ENCODE measurements at places on chromosomes 7 and 10.

DNA sequence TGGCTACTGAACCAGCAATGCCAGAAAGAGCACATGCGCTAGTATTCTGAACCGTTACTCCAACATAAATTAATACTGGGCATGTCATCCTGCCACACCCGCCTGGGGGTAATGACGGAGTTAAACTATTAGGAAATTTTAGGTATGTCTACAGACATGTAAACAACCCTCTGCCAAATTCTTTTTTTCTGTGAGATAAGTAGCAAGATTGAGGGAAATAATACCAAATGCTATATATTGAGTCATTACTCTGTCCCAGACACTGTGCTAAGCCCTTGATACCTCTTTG lies 7.4 kb downstream of the LSMEM1 start:
- no peak for DNase-seq

GRCh38 chr10:62248465-62248864 lies 20.2 kb downstream of the RTKN2 start:
- DNase-seq, result no peak

- DNase-seq, result no peak
Observed at GRCh38 chr7:44754802-44755697, 6.4 kb downstream of the ZMIZ2 start.

DNA sequence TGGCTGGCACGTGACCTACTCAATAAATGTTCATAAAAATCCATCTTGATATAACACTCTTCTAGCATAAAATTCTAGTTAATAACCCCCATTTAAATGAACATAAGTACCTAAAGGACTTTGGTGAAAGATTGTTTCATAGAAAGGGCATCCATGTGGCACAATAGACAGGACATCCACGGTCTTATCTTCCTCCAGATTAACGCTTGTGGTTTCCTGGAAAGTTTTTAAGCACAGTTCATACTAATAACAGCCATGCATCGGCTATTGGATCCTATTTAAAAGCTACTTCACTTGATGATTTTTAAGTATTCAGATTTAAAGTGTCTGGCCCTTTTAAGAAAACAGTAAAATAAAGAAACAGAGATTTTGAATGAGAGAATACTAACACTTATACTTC lies 288.3 kb downstream of the AHR start:
- no peak for DNase-seq

GRCh38 chr10:28242555-28243204 lies 60.2 kb downstream of the MPP7 start:
- no peak for DNase-seq

DNA sequence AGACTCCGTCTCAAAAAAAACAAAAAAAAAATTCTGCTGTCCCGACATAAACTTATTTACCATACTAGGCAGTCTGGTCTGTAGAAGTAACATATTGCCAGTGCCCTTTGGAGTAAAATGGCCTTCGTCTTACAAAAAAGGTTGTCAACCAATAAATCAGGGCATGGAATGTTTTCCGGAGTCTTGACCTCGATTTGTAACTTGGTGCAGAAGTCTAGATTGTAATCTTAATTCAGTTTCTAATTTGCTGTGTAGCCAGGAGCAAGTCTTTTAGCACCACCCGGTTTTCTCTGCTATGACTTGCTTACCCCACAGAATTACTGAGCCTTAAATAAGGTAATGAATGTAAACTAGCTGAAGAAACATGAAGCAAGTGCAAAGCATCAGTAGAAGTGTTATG lies 23.2 kb downstream of the UBN2 start:
- DNase-seq, result no peak

DNA sequence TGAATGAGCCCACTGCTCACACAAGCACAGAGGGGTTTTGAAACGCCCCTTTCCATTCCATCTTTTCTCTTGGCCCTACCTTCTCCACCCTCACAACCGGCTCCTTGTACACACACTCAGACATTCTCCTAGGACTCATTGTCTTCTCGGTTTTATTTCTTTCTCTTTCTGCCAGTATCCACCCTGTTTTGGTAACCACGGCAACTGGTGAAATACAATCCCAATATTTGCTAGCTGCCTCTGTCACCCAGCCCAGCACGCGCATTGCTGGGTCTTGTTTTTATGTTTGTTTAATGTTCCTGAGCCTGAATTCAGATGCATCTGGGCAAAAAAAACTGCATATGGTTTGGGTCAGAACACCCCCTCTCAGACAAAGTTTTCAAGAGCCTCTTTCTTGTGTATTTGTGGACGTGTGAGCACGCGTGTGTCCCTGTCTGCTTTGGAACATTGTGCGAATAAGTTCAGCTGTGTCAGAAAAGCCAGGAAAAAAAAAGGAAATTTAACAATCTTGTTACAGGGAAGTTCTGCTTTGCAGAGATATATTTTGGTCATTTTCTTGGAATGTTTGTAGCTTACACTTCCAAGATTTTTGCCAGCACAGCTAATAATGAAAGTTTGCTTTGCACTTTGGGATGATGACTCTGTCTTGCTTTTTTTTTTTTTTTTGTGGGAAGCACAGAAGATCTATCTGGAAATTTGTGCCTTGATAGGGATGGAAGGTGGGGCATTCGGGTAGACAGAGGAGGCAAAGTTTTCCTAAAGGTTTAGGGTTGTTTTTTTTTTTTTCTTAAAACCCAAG lies 225.9 kb downstream of the TRIL start:
- no peak for DNase-seq

GRCh38 chr10:87000491-87000890 lies 19.6 kb upstream of the FAM25A start:
- DNase-seq, result no peak

DNA sequence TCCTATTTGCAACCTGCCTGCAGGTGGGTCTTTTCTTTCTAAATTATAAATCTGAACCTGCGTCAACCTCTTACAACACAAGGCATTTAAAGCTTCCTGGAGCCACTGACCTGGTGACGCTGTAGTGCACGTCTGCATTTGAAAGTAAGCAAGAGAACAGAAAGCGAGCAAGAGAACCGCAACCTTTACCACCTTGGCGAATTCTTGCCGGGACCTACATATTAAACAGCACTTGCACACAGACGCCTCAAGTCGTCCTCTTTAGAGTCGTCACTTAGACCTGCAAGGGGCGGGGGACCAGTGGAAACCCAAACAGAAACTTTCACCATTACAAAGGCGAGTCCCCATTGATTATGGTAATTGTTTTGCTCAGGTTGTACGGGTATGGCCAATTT lies 9.5 kb downstream of the GLI3 start:
- DNase-seq, result no peak

- DNase-seq, result no peak
Observed at GRCh38 chr7:151838861-151839381, 38.0 kb downstream of the PRKAG2 start.

DNA sequence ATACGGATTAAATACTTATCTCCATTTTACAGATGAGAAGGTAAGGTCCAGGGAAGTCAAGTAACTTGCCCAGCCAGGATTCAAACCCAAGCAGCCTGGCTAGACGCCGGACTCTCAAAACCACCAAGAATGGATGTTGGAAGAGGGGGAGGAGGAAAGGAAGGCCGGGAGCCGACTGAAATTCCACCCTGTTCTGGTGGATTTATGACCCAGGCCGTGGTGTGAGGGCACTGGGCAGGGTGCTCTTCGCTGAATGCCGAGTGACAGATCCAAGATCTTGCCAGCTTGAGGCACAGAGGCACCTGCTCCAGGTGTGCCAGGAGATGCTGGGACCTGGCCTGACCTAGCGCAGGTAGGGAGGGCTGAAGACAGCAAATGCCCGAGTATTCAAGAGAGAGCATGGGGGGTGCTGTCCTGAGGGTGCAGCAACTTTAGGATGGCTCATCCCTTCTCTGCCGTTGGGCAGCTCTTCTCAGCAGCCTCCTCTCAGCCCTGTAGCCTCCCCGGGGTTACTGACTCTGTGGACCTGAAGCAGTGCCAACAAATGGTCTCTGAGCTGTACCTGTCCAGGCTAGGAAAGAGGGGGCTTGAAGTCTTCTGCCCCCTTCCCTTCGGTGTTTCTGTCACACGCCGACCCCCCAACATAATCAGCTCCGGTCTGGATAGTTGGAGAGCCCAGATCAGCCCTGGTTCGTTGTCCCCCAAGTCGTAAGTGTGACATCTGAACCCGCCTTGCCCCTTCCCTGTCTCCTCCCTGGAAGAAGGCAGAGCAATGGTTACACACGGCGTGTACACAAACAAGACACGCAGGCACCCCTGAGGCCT lies 713 bp downstream of the LOXL4 start:
- DNase-seq, result no peak

DNA sequence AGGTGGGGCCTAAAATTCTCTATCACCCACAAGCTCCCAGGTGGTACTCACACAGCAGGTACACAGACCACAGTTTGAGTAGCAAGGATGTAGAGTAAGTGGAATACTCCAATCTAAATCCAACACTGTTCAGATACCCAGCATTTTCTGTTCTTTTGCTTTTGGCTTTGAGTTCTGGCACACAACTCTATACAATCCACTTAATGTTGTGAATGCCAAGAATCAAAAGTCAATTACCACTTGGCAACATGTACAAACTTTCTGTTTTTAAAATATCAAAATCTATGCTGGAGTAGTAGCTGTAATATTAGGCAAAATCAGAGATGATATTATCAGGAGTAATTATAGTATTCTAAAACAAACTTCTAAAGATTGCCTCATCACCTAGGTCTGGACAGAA lies 133.4 kb upstream of the LRRTM3 start:
- DNase-seq, result no peak

- no peak for DNase-seq
Observed at GRCh38 chr10:75057680-75058079, 53.8 kb upstream of the SAMD8 start.

- DNase-seq, result no peak
Observed at GRCh38 chr7:47461161-47461560, 120.8 kb downstream of the TNS3 start.

DNA sequence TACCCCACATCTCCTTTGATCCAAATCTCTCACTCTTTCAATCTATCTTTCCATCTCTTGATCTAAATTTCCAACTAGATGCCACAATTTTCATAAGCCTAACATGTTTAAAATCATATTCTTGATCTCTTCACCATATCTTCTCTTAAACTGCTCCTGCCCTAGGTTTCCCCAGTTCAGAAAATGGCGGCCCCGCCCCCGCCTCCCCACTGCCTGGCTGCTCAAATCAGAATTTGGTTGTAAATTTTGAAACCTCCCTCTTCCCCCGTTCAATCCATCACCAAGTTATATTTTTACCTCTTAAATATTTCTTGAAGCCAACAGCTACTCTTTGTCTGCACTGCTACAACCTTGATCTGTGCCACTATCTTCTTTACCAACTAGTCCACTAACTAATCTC lies 27.3 kb upstream of the PRTFDC1 start:
- no peak for DNase-seq

DNA sequence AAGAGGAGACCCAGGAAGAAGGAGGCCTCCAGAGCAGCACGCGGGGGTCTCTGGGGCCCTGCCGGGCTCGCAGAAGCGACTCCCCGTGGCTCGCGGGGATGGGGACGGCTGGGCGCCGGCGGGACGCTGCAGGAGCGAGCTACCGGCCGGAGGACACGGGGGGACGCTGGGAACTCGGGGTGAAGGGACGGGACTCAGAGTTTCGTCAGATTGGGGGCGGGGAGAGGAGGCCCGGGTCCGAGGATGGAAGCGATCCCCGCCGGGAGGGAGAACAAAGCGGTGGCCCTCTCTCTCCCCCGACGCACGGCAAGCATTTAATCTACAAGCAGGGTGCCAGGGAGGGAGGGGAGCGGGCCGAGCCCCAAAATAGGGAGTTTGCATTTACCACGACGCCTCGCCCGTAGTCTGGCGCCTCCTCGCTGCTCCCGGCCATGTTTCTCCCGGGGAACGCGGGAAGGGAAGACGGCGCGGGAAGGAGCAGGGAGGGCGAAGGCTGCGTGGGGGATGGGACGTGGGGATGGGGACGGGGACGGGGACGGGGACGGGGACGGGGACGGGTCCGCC lies at the start of gene PRTFDC1:
PRTFDC1 (minus strand) TSS at position 464 of the 564 bp plus-strand sequence; CDS start at position 433, 31 bp downstream.
- DNase-seq, result no peak

GRCh38 chr7:112058686-112059085 lies 147.5 kb downstream of the DOCK4 start:
- no peak for DNase-seq
